ENCODE measurements at places on chromosomes 16 and 17. TPM values are rescaled to one million over a fixed set of nuclear protein-coding genes. Genes with fewer than 3 reads are reported as not detected.

CHST5 gene
- not detected for polyA plus RNA-seq

- H3K4me1 ChIP-seq = peaks cover 13% of the 10 kb centered on the region
- peaks cover 11% of the 10 kb centered on the region for H3K36me3 ChIP-seq
- H3K27me3 ChIP-seq = no peaks in the 10 kb centered on the region
- DNase-seq = no peak
- H3K27ac ChIP-seq = no peak overlapping the region
Observed at GRCh38 chr16:56747486-56748045, 17.6 kb downstream of the NUP93 start.

BCL6B gene
- 0.10 TPM for polyA plus RNA-seq

- H3K27ac ChIP-seq = no peak overlapping the region
- H3K36me3 ChIP-seq = no peaks in the 10 kb centered on the region
- DNase-seq = peak; percentile 72
- peaks cover 17% of the 10 kb centered on the region for H3K4me1 ChIP-seq
Observed at GRCh38 chr16:89256651-89257254, 39.2 kb downstream of the ZNF778 start.

TBC1D3D gene
- not detected for polyA plus RNA-seq

- no peaks in the 10 kb centered on the region for H3K27me3 ChIP-seq
- peaks cover 3% of the 10 kb centered on the region for H3K4me1 ChIP-seq
- H3K27ac ChIP-seq = no peak overlapping the region
- DNase-seq = no peak
Observed at GRCh38 chr16:497258-497657, 30.3 kb upstream of the CAPN15 start.

DNA sequence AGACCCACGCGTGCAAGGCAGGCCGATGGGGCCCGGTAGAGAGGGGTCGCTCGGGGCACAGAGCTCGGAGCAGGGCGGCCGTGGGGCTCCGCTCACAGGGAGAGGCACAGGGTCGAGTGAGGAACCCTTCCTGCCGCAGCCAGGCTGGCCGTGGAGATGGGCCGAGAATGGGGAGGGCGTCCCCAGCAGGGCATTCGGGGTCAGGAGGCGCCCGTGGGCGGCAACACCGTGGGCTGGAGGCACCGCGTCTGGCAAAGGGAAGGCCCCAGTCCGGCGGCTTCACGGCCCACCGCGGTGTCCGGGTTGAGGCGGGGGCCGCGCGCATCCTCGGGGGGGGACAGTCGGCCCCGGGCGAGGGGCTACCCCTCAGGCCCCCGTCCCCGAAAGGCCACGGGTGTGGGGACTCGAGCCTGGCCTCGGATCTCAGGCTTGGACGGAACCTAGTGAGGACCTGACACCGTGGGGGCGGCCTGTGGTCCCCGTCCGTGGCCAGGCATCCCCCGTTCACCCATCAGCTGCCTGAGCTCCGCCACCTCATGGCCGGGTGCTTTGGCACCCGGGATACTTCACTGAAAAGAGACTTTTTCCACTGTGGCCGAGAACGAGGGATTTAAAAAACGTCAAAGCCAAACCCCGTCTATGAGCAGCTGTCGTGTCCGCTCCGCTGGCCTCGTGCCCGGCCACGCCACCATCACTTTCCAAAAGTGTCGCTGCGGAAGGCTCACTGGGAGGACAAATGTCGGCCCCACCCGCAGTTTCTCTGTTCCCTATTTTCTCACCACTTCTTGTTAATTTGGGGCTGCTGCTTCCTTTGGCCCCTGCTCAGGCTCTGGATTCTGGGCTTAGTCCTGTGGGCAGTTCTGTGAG is 73.6 kb downstream of the METRNL start:
- peaks cover 4% of the 10 kb centered on the region for H3K27me3 ChIP-seq
- H3K27ac ChIP-seq = no peak overlapping the region
- no peak overlapping the region for H3K4me3 ChIP-seq
- no peak for DNase-seq
- no peaks in the 10 kb centered on the region for H3K36me3 ChIP-seq

GRCh38 chr17:39543664-39544063 is 64.1 kb downstream of the NEUROD2 start:
- H3K4me1 ChIP-seq = peaks cover 11% of the 10 kb centered on the region
- no peak overlapping the region for H3K4me3 ChIP-seq
- H3K27me3 ChIP-seq = no peaks in the 10 kb centered on the region
- no peak overlapping the region for H3K27ac ChIP-seq
- H3K36me3 ChIP-seq = peaks cover 3% of the 10 kb centered on the region

DNA sequence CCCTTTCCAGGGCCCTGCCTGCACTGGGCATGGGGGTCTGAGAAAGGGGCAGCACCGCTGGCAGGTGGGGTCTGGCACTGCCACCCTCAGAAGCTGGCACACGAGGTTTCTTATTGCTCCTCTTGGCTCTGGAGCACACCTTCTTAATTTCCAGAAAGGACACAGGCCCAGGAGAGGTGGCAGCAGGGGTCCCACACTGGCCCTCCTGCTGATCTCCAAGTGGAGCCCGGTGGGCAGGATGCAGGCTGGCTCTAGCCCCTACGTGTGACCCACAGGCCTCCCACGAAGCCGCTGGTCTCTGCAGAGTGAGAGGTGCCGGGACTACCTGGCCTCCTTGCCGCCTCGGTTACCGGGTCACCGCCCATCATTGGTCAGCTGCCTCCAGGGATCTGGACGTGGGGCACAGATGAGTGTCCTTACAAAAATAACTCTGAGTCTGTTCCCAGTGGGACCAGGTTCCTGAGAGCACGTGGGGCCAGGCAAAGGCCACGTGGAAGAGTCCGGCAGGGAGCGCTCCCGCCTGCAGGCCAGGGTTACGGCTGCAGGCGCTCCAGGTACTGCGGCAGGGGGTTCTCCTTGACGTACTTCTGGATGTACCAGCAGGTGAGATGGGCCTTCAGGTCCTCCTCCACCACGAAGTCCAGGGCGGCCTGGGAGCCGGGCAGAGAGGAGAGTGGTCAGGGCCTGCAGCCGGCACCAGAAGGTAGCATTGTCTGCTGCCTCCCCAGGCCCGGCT is 10.3 kb downstream of the NATD1 start:
- H3K27me3 ChIP-seq = no peaks in the 10 kb centered on the region
- no peak overlapping the region for H3K4me3 ChIP-seq
- no peak for DNase-seq
- no peaks in the 10 kb centered on the region for H3K36me3 ChIP-seq
- no peak overlapping the region for H3K27ac ChIP-seq

- H3K4me3 ChIP-seq = peak overlapping the region; percentile 71
- H3K36me3 ChIP-seq = no peaks in the 10 kb centered on the region
- peak overlapping the region; percentile 87 for H3K27ac ChIP-seq
- H3K27me3 ChIP-seq = peaks cover 31% of the 10 kb centered on the region
- no peak for DNase-seq
Observed at GRCh38 chr17:82294064-82294773, 20.7 kb upstream of the CSNK1D start.

- no peak for DNase-seq
- H3K27ac ChIP-seq = no peak overlapping the region
- H3K4me3 ChIP-seq = no peak overlapping the region
- peaks cover 4% of the 10 kb centered on the region for H3K36me3 ChIP-seq
- peaks cover 3% of the 10 kb centered on the region for H3K4me1 ChIP-seq
Observed at GRCh38 chr17:81648013-81648706, 8.2 kb downstream of the PDE6G start.

CA7 gene
- polyA plus RNA-seq = 0.17 TPM

- no peaks in the 10 kb centered on the region for H3K27me3 ChIP-seq
- H3K4me3 ChIP-seq = no peak overlapping the region
- H3K27ac ChIP-seq = no peak overlapping the region
- H3K4me1 ChIP-seq = no peaks in the 10 kb centered on the region
- no peak for DNase-seq
- H3K36me3 ChIP-seq = no peaks in the 10 kb centered on the region
Observed at GRCh38 chr16:66617728-66618127, 13.2 kb downstream of the CMTM3 start.

DNA sequence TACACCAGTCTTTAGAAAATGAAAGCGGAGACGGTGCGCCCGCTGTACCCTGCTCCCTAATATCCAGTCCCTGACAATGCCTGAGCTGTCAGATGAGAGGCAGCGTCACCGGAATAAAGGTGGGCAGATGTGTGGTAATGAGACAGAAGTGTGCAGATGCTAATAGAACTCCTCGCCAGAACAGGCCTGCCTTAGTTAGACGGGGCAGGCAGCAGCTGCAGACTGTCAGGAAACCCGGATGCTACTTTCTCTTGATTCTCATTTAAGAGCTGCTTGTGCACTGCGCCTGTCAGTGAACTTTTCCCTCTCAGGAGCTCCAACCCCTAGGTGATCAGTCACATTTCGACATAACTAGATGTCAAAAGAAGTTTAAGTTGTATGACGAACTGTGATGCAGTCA is 221.8 kb upstream of the IRX3 start:
- H3K4me1 ChIP-seq = no peaks in the 10 kb centered on the region
- DNase-seq = no peak
- no peak overlapping the region for H3K4me3 ChIP-seq

DNA sequence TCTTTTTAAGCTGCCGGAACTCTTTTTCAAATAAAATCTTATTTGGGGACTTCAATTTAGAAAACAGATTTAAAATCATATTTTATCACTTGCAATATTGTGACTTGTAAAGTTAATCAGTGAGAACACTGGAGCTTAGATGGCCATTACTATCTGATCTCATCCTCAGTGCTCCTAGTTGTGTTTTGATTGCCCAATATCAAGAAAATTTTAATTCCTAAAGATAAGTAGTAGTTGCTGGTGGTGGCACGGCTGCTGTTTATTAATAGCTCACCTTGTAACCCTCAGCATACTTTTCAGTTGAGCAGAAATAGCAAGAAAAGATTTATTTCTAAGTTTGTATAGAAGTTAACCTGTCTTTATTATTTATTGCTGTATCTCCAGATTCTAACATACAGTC is 124.0 kb downstream of the NLK start:
- H3K27me3 ChIP-seq = no peaks in the 10 kb centered on the region
- H3K4me3 ChIP-seq = no peak overlapping the region
- no peak for DNase-seq
- peaks cover 34% of the 10 kb centered on the region for H3K36me3 ChIP-seq
- H3K27ac ChIP-seq = no peak overlapping the region
- H3K4me1 ChIP-seq = peaks cover 5% of the 10 kb centered on the region

FAM171A2 gene
- not detected for polyA plus RNA-seq

GRCh38 chr16:80174416-80174815 is 366.4 kb upstream of the DYNLRB2 start:
- peaks cover 2% of the 10 kb centered on the region for H3K27me3 ChIP-seq
- H3K36me3 ChIP-seq = no peaks in the 10 kb centered on the region
- no peaks in the 10 kb centered on the region for H3K4me1 ChIP-seq
- H3K4me3 ChIP-seq = no peak overlapping the region

DNA sequence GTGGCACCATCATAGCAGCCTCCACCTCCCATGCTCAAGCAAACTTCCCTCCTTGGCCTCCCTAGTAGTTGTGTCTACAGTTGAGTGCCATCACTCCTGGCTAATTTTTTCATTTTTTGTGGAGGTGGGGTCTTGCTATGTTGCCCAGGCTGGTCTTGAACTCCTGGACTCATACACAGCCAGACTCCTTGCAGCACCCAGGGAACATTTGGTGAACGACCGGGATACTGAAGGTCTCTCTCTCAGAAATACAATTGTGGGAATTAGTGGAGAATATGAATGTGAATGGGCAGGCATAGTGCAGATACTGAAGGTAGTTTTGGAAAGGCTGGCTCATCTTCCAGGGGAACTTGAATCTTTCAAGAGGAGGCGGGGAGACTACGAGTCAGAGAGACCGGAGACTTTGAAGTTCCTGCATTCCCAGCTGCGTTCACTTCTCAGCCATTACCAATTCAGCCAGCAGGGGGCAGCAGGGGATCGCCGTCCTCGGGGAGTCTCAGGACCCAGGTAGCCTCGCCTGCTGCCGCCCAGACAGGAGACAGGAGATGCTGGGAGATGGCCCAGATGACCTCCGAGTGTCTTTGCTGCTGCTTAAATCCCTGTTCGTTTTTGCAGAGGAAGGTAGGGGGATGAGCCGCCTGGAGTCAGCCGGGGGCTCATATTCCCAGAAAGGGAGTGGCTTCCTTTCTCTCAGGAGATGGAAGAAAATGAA is 68.6 kb downstream of the HAPSTR1 start:
- no peaks in the 10 kb centered on the region for H3K36me3 ChIP-seq
- peak; percentile 39 for DNase-seq
- no peak overlapping the region for H3K4me3 ChIP-seq
- peaks cover 7% of the 10 kb centered on the region for H3K27me3 ChIP-seq
- H3K4me1 ChIP-seq = peaks cover 11% of the 10 kb centered on the region

GRCh38 chr17:74354123-74354522 is 7.5 kb downstream of the BTBD17 start:
- no peaks in the 10 kb centered on the region for H3K36me3 ChIP-seq
- peak; percentile 38 for DNase-seq
- H3K4me1 ChIP-seq = peaks cover 4% of the 10 kb centered on the region
- H3K4me3 ChIP-seq = no peak overlapping the region
- peaks cover 15% of the 10 kb centered on the region for H3K27me3 ChIP-seq

GRCh38 chr17:10144456-10144855 is 54.0 kb downstream of the GAS7 start:
- H3K27ac ChIP-seq = peak overlapping the region; percentile 42
- no peaks in the 10 kb centered on the region for H3K36me3 ChIP-seq
- peaks cover 30% of the 10 kb centered on the region for H3K4me1 ChIP-seq
- H3K27me3 ChIP-seq = peaks cover 1% of the 10 kb centered on the region
- DNase-seq = no peak

GRCh38 chr16:66954097-66954659 is 6.9 kb upstream of the CES3 start:
- peak; percentile 51 for DNase-seq
- H3K4me1 ChIP-seq = no peaks in the 10 kb centered on the region
- peaks cover 8% of the 10 kb centered on the region for H3K27me3 ChIP-seq
- no peaks in the 10 kb centered on the region for H3K36me3 ChIP-seq

DNA sequence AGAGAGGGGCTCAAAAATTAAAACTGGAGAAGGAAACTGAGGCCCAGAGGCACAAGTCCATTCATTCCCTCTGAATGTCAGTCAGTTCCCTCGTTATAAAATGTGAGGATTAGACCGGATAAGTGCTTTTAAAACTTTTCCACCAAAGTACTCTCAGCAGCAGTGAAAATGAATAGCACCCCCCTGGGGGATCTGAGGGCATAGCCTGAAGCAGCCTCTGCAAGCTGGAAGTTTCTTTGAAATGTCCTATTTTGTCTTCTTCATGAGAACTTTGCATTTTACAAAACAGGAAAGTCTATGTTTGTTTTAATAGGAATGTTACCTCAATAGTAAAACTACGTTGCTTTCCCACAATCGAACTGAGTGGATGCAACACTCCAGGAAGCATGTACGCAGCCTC is 273.0 kb downstream of the CEP112 start:
- H3K36me3 ChIP-seq = no peaks in the 10 kb centered on the region
- H3K4me1 ChIP-seq = no peaks in the 10 kb centered on the region
- no peak overlapping the region for H3K4me3 ChIP-seq
- peaks cover 1% of the 10 kb centered on the region for H3K27me3 ChIP-seq
- no peak overlapping the region for H3K27ac ChIP-seq
- no peak for DNase-seq

ADAMTS18 gene
- polyA plus RNA-seq = not detected

PDE6G gene
- polyA plus RNA-seq = 81.4 TPM

C16orf54 gene
- 21.9 TPM for polyA plus RNA-seq

GRCh38 chr16:47204736-47205504 is 61.2 kb upstream of the NETO2 start:
- H3K27ac ChIP-seq = no peak overlapping the region
- no peak for DNase-seq
- no peaks in the 10 kb centered on the region for H3K4me1 ChIP-seq
- H3K4me3 ChIP-seq = no peak overlapping the region
- H3K36me3 ChIP-seq = no peaks in the 10 kb centered on the region

GRCh38 chr17:59331929-59332748 is 684 bp downstream of the YPEL2 start:
- DNase-seq = peak; percentile 32
- H3K4me3 ChIP-seq = peak overlapping the region; percentile 92
- H3K4me1 ChIP-seq = peaks cover 33% of the 10 kb centered on the region
- peak overlapping the region; percentile 85 for H3K27ac ChIP-seq
- H3K27me3 ChIP-seq = peaks cover 6% of the 10 kb centered on the region

GRCh38 chr17:13212860-13213259 is 195.0 kb upstream of the ELAC2 start:
- H3K36me3 ChIP-seq = no peaks in the 10 kb centered on the region
- no peak overlapping the region for H3K4me3 ChIP-seq
- H3K27me3 ChIP-seq = no peaks in the 10 kb centered on the region
- H3K4me1 ChIP-seq = no peaks in the 10 kb centered on the region
